ENCODE measurements at places on chromosomes 1 and 21. TPM values are rescaled to one million over a fixed set of nuclear protein-coding genes. Genes with fewer than 3 reads are reported as not detected.

The MYOM3 gene
- not detected for total RNA-seq

The RC3H1 gene
- 22.6 TPM for total RNA-seq

The RIPPLY3 gene
- total RNA-seq, result not detected

The TPTE gene
- total RNA-seq, result not detected

The IQGAP3 gene
- 7.3 TPM for total RNA-seq

The PWP2 gene
- total RNA-seq, result 8.2 TPM

The CD1B gene
- not detected for total RNA-seq

The DNAH14 gene
- 9.2 TPM for total RNA-seq

The OR2T5 gene
- total RNA-seq, result not detected

The LRRC38 gene
- 0.09 TPM for total RNA-seq

The CLDN17 gene
- total RNA-seq, result not detected

The HUNK gene
- total RNA-seq, result 0.05 TPM

The RAVER2 gene
- 7.5 TPM for total RNA-seq

The OLFML3 gene
- 21.5 TPM for total RNA-seq

The NUDT17 gene
- 2.4 TPM for total RNA-seq

The HEYL gene
- 0.14 TPM for total RNA-seq

The PODN gene
- not detected for total RNA-seq

The CASZ1 gene
- 10.8 TPM for total RNA-seq

The OR6N1 gene
- total RNA-seq, result not detected

The FCGR3A gene
- total RNA-seq, result not detected

The HTR6 gene
- total RNA-seq, result not detected

The CLCC1 gene
- 37.5 TPM for total RNA-seq

The IPP gene
- 8.4 TPM for total RNA-seq

The PM20D1 gene
- total RNA-seq, result 0.05 TPM

The RBM11 gene
- not detected for total RNA-seq

The TNFSF4 gene
- total RNA-seq, result 2.7 TPM

The IKBKE gene
- 33.9 TPM for total RNA-seq

The HMCN1 gene
- 8.3 TPM for total RNA-seq

The DNM3 gene
- total RNA-seq, result 8.2 TPM

The MSH4 gene
- total RNA-seq, result 0.34 TPM

The ESPN gene
- total RNA-seq, result 0.68 TPM

The RHCE gene
- 0.93 TPM for total RNA-seq

The HSD3B2 gene
- not detected for total RNA-seq

The MX1 gene
- total RNA-seq, result 10.4 TPM

The RHOU gene
- total RNA-seq, result 17.5 TPM

The MR1 gene
- 4.0 TPM for total RNA-seq

The S100A7 gene
- not detected for total RNA-seq

The TCHH gene
- total RNA-seq, result 0.17 TPM
